ENCODE measurements at places on chromosomes 2 and 18. TPM values are rescaled to one million over a fixed set of nuclear protein-coding genes. Genes with fewer than 3 reads are reported as not detected.

DNA sequence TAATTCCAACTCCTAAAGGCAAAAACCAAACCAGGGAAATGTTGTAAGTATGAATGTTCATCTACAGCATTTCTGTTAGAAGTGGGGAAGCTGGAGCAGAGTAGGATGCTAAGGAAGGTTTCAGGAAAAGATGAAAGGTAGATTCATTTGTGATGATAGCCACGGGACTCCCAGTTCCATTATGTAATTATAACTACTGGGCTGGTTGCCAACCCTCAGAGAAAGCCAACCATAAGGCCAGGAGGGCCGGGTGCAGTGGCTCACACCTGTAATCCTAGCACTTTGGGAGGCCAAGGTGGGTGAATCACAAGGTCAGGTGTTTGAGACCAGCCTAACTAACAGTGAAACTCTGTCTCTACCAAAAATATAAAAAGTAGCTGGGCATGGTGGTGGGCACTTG, 288.9 kb upstream of the ETAA1 start:
- H3K4me1 ChIP-seq: no peaks in the 10 kb centered on the region
- H3K27ac ChIP-seq: no peak overlapping the region
- no peak for DNase-seq
- H3K27me3 ChIP-seq: no peaks in the 10 kb centered on the region
- H3K4me3 ChIP-seq: no peak overlapping the region
- H3K36me3 ChIP-seq: no peaks in the 10 kb centered on the region

The REEP1 gene
- total RNA-seq: 0.36 TPM

GRCh38 chr2:58070765-58071164, 24.2 kb downstream of the VRK2 start:
- H3K4me3 ChIP-seq: no peak overlapping the region
- H3K4me1 ChIP-seq: no peaks in the 10 kb centered on the region
- H3K27me3 ChIP-seq: no peaks in the 10 kb centered on the region
- no peak overlapping the region for H3K27ac ChIP-seq
- H3K36me3 ChIP-seq: no peaks in the 10 kb centered on the region

GRCh38 chr2:48283586-48284269, 246.2 kb upstream of the STON1 start:
- no peak for DNase-seq
- no peaks in the 10 kb centered on the region for H3K4me1 ChIP-seq
- H3K4me3 ChIP-seq: no peak overlapping the region
- no peak overlapping the region for H3K27ac ChIP-seq
- peaks cover 2% of the 10 kb centered on the region for H3K27me3 ChIP-seq
- no peaks in the 10 kb centered on the region for H3K36me3 ChIP-seq

The MAL gene
- total RNA-seq: not detected

DNA sequence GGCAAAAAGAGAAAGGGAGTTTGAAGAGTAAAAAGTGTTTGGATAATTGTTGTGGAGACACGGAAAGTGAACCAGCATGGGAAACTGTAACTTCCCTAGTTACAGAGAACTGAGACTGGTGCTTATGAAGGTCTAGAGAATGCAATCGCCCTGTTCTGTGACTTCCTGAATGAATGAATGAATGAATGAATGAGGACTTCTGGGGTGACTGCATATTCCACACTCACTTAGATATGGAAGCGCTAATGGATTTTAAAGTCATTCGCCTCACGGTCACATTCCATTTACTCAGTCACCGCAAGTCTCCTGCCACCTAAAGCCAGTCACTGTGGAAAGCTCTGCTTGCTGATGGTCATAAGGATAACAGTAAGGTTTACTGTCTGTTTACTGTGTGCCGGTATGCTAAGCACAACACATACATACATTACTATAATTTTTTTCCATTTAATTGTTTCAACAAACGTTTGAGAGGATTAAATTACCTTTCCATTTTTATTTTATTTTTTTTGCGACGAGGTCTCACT, 138.2 kb downstream of the CABLES1 start:
- H3K27me3 ChIP-seq: no peaks in the 10 kb centered on the region
- H3K4me3 ChIP-seq: no peak overlapping the region
- H3K27ac ChIP-seq: no peak overlapping the region
- peaks cover 4% of the 10 kb centered on the region for H3K4me1 ChIP-seq
- no peak for DNase-seq

The SFXN5 gene
- total RNA-seq: 17.0 TPM

GRCh38 chr2:203582468-203582867, 47.4 kb upstream of the RAPH1 start:
- H3K4me1 ChIP-seq: peaks cover 65% of the 10 kb centered on the region
- H3K27ac ChIP-seq: peak overlapping the region; percentile 6
- no peak overlapping the region for H3K4me3 ChIP-seq

The SERPINB7 gene
- 0.36 TPM for total RNA-seq

DNA sequence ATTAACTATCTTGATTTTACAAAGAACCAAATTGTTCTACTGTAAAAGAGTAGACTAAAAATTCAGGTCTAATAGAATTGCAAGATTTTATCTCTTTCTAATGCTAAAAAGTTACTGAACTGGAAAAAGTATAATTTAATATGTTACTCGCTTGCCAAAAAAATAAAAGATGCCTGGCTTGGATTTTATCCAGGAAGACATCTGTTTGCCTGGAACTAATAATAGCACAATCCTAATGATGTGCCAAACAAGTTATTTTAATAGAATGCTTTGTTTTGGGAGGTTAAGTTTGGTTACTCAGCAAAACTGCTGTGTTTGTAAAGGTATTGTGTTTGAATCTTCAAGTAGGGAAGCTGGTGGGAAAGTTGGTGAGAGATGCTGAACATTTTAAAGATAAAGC, 19.4 kb upstream of the ZSWIM2 start:
- H3K27me3 ChIP-seq: no peaks in the 10 kb centered on the region
- DNase-seq: no peak
- H3K27ac ChIP-seq: no peak overlapping the region
- H3K4me3 ChIP-seq: no peak overlapping the region

DNA sequence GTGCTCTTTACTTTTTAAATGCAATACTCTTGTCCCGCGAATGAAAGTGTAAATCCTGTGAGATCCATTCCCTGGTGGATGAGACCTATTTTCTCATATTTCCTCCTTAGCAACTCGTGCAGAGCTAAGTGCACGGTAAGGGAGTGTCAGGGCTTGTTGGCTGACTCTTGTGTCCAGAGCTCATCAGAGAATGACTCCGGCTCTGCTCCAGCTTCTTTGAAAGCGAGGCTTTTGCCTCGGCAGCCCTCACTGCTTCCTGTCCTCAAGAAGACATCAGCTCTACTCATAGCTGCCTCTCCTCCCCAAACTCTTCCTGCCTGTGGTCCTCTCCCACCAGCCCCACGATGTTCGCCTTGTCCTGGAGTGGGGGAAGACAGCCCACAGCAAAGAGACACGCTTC, 70.7 kb downstream of the LIPG start:
- H3K4me1 ChIP-seq: no peaks in the 10 kb centered on the region
- H3K27me3 ChIP-seq: peaks cover 9% of the 10 kb centered on the region
- no peak overlapping the region for H3K4me3 ChIP-seq

DNA sequence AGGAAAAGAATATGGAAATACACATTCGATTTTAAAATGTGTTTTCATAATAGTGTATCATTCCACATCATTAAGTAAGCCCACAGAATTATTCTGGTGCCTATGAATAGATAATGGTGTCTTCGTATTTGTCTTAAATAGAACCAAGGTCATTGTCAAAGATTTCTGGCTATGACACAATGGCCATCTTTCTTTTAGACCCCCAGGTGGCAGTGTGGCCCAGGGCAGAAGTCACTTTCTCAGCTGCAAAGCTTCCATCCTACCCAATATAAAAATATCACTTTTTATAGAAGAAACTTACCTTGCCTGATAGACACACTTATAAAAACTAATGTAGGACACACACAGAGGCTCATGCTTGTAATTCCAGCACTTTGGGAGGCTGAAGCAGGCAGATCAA, 57.5 kb downstream of the ZRANB3 start:
- H3K36me3 ChIP-seq: no peaks in the 10 kb centered on the region
- H3K27ac ChIP-seq: no peak overlapping the region
- no peaks in the 10 kb centered on the region for H3K4me1 ChIP-seq
- no peaks in the 10 kb centered on the region for H3K27me3 ChIP-seq
- peak; percentile 41 for DNase-seq

DNA sequence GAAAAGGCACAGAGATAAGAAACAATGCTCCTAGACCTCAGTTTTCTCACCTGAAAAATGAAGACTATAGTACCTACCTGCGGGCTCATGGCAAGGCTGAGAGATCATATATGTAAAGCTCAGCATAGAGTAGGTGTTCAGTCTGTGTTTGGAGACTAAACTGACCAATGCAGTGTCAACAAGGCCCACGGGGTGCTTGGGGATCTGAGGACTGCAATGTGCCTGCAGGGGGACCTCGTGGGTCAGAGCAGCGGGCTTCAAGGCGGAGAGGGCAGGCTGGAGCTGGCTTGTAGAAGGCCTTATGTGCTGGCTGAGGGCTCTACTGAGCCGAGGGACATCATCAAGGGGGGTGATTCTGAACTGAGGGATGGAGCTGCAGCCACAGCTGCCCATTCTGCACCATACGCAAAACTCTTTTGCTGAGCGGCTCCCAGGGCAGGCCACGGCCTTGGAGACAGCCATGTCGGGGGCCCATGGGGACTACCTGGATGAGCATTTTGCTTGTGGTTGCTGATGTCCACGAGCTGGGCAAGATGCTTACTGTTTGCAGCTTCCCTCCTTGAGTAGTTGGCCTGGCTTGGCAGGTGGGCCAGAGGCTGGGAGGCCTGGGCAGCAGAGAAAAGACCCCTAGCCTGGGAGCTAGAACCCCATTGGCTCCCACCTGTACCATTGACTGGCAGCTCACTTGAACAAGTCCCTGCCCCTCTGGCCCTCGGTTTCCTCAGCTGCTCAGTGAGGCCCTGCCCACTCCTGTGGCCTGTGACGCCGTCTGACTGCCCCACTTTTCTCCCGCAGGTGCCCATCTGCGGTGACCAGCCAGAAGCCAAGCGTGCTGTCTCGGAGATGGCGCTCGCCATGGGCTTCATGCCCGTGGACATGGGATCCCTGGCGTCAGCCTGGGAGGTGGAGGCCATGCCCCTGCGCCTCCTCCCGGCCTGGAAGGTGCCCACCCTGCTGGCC, 23.5 kb downstream of the STEAP3 start:
- H3K27me3 ChIP-seq: no peaks in the 10 kb centered on the region
- peaks cover 36% of the 10 kb centered on the region for H3K4me1 ChIP-seq
- no peak overlapping the region for H3K27ac ChIP-seq
- no peak overlapping the region for H3K4me3 ChIP-seq
- peaks cover 6% of the 10 kb centered on the region for H3K36me3 ChIP-seq
- peak; percentile 55 for DNase-seq

DNA sequence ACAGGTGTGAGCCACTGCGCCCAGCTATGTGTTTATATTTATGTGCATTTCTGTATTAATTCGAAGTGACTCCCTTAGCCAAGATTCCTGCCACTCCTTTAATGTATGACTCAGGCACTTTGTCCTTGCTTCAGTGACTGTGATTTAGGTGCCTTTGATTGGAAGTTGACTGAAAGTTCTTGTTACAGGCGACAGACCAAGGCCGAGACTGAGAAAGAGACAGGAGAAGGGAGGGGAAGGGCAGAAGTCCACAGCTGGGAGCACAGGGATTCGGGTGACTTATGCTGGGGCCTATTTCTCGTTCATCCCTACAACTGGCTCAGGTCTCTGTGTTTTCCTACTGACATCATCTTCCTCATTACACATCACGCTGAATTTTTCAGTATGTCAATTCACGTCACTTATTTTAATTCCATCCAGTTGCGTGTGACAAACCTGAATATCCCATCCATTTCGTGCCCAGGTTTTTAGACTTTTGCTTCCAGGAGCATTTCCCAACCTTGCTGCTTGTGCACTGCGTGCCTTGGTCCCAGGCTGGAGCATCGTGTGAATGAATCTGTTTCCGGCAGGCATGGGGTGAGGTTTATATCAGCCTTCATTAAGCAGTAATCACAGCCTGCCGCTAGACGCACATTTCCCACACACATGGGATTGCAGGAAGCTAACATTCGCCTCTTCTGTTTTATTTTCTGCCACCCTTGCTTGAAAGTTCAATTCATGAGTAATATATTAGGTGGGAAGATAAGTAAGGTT, 42.4 kb downstream of the TMEM18 start:
- H3K27me3 ChIP-seq: no peaks in the 10 kb centered on the region
- no peaks in the 10 kb centered on the region for H3K4me1 ChIP-seq
- H3K36me3 ChIP-seq: no peaks in the 10 kb centered on the region

GRCh38 chr2:148963461-148963860, 75.0 kb upstream of the LYPD6B start:
- no peak overlapping the region for H3K27ac ChIP-seq
- H3K27me3 ChIP-seq: no peaks in the 10 kb centered on the region

The IL37 gene
- not detected for total RNA-seq

The HNMT gene
- 100 TPM for total RNA-seq

The OR6B2 gene
- total RNA-seq: not detected

The IL18R1 gene
- 4.7 TPM for total RNA-seq

The AMER3 gene
- total RNA-seq: not detected

- no peak overlapping the region for H3K4me3 ChIP-seq
- H3K4me1 ChIP-seq: no peaks in the 10 kb centered on the region
- no peak overlapping the region for H3K27ac ChIP-seq
- no peak for DNase-seq
Measured at GRCh38 chr2:66270247-66270646, 164.7 kb upstream of the MEIS1 start.

The ZNF892 gene
- 6.5 TPM for total RNA-seq

- H3K27ac ChIP-seq: no peak overlapping the region
- no peaks in the 10 kb centered on the region for H3K36me3 ChIP-seq
- no peak for DNase-seq
- peaks cover 11% of the 10 kb centered on the region for H3K4me1 ChIP-seq
- peaks cover 29% of the 10 kb centered on the region for H3K27me3 ChIP-seq
Measured at GRCh38 chr2:148642891-148643416, 1.6 kb upstream of the EPC2 start.

GRCh38 chr2:98467652-98468051, 23.0 kb downstream of the INPP4A start:
- peaks cover 17% of the 10 kb centered on the region for H3K4me1 ChIP-seq
- H3K27me3 ChIP-seq: no peaks in the 10 kb centered on the region
- no peaks in the 10 kb centered on the region for H3K36me3 ChIP-seq
- no peak overlapping the region for H3K27ac ChIP-seq

- no peak for DNase-seq
- no peaks in the 10 kb centered on the region for H3K27me3 ChIP-seq
- H3K27ac ChIP-seq: no peak overlapping the region
- no peak overlapping the region for H3K4me3 ChIP-seq
- no peaks in the 10 kb centered on the region for H3K36me3 ChIP-seq
Measured at GRCh38 chr2:192139813-192140212, 54.9 kb downstream of the TMEFF2 start.

GRCh38 chr2:62604336-62604735, 98.3 kb upstream of the TMEM17 start:
- no peak for DNase-seq
- H3K4me3 ChIP-seq: no peak overlapping the region
- H3K27me3 ChIP-seq: no peaks in the 10 kb centered on the region
- no peaks in the 10 kb centered on the region for H3K4me1 ChIP-seq
- no peak overlapping the region for H3K27ac ChIP-seq

The FAM237A gene
- not detected for total RNA-seq

DNA sequence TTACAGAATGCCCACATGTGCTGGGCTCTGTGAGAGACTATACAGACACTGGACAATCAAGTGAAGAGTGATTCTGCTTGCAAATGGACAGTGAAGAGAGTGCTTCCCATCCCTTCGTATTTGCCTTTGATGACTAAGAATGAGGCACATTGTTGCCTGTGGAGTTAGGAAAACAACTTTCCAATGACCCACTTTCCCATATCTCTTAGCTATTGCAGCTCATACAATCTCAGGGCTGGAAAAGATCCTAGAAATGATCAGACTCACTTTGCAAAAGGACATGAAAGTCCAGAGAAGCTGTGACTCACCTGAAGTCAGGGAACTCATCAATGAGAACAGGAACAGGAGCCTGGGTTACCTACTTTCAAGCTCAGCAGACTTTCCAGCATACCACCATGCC, 440.5 kb upstream of the TCF4 start:
- H3K27me3 ChIP-seq: no peaks in the 10 kb centered on the region
- peaks cover 6% of the 10 kb centered on the region for H3K4me1 ChIP-seq

Data from osteoblast (primary cell).